ENCODE measurements at places on chromosomes 1 and 21. TPM values are rescaled to one million over a fixed set of nuclear protein-coding genes. Genes with fewer than 3 reads are reported as not detected.

GRCh38 chr1:180907313-180908055 is 5.2 kb upstream of the KIAA1614 start:
- no peaks in the 10 kb centered on the region for H3K36me3 ChIP-seq
- H3K4me3 ChIP-seq: no peak overlapping the region
- H3K4me1 ChIP-seq: peaks cover 3% of the 10 kb centered on the region
- peaks cover 5% of the 10 kb centered on the region for H3K27me3 ChIP-seq
- no peak for DNase-seq

DNA sequence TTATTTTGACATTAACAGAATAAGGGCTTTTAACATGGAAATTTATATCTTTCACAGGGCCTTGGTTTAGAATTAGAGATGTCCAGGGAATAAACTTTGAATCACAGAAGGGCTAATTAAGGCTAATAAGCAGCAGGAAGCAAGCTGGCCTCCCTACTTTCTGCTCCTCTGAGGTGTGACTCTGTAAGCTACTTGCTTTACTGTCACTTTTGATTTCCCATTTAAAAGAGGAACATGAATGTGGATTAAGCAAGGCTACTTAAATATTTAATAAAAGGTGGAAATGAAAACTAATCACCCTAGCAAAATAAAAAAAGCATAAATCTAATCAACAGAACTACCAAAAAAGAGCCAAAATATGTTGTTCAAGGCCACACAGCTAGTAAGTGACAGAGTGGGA is 28.9 kb upstream of the CD5L start:
- H3K4me1 ChIP-seq: no peaks in the 10 kb centered on the region
- no peak overlapping the region for H3K4me3 ChIP-seq
- peaks cover 21% of the 10 kb centered on the region for H3K27me3 ChIP-seq
- no peak overlapping the region for H3K27ac ChIP-seq
- H3K36me3 ChIP-seq: no peaks in the 10 kb centered on the region

- H3K27me3 ChIP-seq: no peaks in the 10 kb centered on the region
- no peaks in the 10 kb centered on the region for H3K36me3 ChIP-seq
- DNase-seq: no peak
- no peak overlapping the region for H3K4me3 ChIP-seq
- no peak overlapping the region for H3K27ac ChIP-seq
Observed at GRCh38 chr1:171298696-171299095, 15.3 kb upstream of the FMO4 start.

- DNase-seq: peak; percentile 58
- H3K4me1 ChIP-seq: peaks cover 5% of the 10 kb centered on the region
- no peaks in the 10 kb centered on the region for H3K36me3 ChIP-seq
- H3K4me3 ChIP-seq: no peak overlapping the region
- H3K27ac ChIP-seq: no peak overlapping the region
Observed at GRCh38 chr1:167294528-167294927, 73.8 kb downstream of the POU2F1 start.

DNA sequence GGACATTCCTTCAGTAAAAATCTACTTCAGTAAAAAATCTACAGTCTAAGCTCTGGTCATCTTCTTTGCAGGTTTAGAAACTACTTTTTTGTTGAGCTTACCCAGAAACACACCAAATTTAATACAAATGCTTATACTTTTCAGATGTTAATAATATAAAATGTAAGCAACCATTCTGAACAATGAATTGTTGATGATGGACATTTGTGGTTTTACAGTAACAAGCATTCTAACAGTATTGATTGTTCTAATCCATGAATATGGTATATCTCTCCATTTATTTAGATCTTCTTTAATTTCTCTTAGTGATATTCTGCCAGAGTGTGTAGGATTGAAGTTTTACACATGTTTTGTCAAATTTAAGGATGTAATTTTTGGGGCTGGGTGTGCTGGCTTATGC is 27.0 kb upstream of the SRSF10 start:
- no peaks in the 10 kb centered on the region for H3K27me3 ChIP-seq
- DNase-seq: no peak
- no peak overlapping the region for H3K27ac ChIP-seq
- no peaks in the 10 kb centered on the region for H3K36me3 ChIP-seq
- H3K4me1 ChIP-seq: peaks cover 17% of the 10 kb centered on the region

DNA sequence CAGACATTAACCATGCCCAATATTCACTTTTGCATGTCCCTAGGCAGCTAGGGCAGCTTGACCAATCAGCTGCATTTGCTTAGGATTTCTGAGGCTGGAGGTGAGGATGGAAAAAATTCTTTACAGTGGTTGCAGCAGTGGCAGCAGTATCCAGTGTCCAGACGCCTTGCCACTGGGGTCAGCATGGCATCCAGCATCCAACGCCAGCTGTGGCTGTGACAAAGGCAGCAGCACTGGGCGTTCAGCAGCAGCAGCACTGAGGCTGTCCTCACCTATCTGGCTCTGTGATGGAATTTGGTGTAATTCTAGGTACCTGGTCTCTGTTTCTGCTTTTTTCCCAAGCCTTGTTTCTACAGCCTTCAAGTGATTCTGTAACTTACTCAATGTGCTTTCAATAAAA is 15.5 kb downstream of the RHBDL2 start:
- H3K36me3 ChIP-seq: no peaks in the 10 kb centered on the region
- no peak overlapping the region for H3K4me3 ChIP-seq
- no peak overlapping the region for H3K27ac ChIP-seq
- no peaks in the 10 kb centered on the region for H3K27me3 ChIP-seq
- DNase-seq: no peak
- H3K4me1 ChIP-seq: no peaks in the 10 kb centered on the region

GRCh38 chr1:239388578-239388977 is 2.2 kb downstream of the CHRM3 start:
- H3K4me1 ChIP-seq: no peaks in the 10 kb centered on the region
- DNase-seq: no peak
- no peak overlapping the region for H3K4me3 ChIP-seq
- H3K36me3 ChIP-seq: no peaks in the 10 kb centered on the region

- H3K4me3 ChIP-seq: no peak overlapping the region
- H3K27ac ChIP-seq: no peak overlapping the region
- no peaks in the 10 kb centered on the region for H3K27me3 ChIP-seq
- DNase-seq: no peak
Observed at GRCh38 chr1:13781907-13782633, 82.1 kb downstream of the PRDM2 start.

- peaks cover 21% of the 10 kb centered on the region for H3K27me3 ChIP-seq
- H3K4me1 ChIP-seq: no peaks in the 10 kb centered on the region
- DNase-seq: no peak
- H3K27ac ChIP-seq: no peak overlapping the region
- no peaks in the 10 kb centered on the region for H3K36me3 ChIP-seq
- H3K4me3 ChIP-seq: no peak overlapping the region
Observed at GRCh38 chr1:77051425-77051824, 167.8 kb downstream of the PIGK start.

DNA sequence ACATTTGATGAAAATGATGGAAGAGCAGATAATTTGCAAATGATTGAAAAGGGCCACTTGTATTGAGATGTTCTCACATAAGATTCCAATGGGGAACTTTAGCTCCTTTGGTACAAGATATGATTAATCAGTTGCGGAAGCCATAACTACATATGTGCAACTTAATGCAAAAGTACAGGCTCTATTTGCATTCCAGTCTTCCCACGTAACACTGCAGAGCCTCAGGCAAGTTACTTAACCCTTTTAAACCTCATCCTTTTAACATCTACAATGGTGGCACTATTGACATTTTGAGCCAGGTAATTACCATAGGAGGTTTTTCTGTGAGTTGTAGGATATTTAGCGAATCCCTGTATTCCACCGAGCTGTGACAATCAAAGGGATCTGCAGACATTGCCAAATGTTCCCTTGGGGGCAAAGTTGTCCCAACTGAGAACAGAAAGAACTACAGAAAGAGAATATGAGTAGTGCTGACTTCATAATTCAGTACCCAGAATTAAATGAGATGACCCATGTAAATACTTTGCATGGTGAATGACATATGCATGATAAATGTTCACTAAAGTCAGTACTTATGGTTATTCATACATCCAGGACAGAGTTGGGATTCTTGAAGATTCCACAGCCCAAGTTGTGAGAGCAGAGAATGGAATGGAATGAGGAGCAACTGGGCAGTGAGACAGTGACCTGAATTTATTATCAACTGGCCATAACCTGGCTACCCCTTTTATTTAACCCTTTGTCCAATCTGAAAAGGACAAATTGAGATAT is 62.6 kb downstream of the SPAG17 start:
- no peak overlapping the region for H3K4me3 ChIP-seq
- no peaks in the 10 kb centered on the region for H3K36me3 ChIP-seq
- no peak overlapping the region for H3K27ac ChIP-seq
- H3K4me1 ChIP-seq: no peaks in the 10 kb centered on the region
- H3K27me3 ChIP-seq: no peaks in the 10 kb centered on the region
- DNase-seq: no peak

DNA sequence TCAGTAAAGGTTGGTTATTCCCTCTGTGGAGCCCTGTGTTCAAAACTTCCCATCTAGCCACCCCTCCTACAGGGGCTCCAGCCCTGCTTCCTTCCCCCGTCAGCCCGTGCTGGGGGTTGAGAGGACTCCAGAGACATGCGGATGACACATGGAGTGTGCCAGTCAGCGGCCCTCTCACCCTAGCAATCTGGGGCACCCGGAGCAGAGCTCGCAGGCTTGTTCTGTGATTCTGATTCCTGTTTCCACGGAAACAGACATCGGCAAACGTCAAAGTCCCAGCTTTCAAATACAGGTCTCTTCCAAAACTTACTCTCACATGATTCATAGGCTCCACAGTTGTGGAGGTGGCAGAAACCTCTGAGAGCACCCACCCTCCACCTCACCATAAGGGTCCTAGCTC is 9.8 kb upstream of the SSBP3 start:
- H3K4me3 ChIP-seq: no peak overlapping the region
- H3K4me1 ChIP-seq: no peaks in the 10 kb centered on the region
- no peak for DNase-seq
- H3K36me3 ChIP-seq: no peaks in the 10 kb centered on the region
- H3K27ac ChIP-seq: no peak overlapping the region

DNA sequence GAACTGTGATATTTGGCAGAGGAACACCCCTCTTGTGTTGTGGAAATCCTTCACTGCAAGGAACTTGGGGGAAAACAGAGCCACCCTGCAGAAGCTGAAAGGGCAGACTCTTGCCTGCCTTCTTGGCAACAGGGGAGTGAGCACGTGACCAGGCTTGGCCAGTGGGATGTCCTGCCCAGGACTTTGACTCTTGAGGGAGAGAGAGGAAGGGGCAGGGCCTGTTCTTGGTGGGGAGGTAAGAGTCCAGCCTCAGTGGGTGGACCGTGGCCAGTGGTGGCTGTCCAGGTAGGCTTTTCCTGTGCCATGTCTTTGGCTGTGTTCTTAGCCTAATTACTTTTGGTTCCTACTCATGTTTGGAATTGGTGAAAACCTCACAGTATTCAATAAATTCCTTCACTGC is 8.6 kb upstream of the AK2 start:
- H3K27ac ChIP-seq: no peak overlapping the region
- H3K4me1 ChIP-seq: peaks cover 2% of the 10 kb centered on the region
- H3K27me3 ChIP-seq: no peaks in the 10 kb centered on the region
- no peak overlapping the region for H3K4me3 ChIP-seq

- no peak overlapping the region for H3K27ac ChIP-seq
- no peak for DNase-seq
- H3K36me3 ChIP-seq: no peaks in the 10 kb centered on the region
Observed at GRCh38 chr21:33314111-33314510, 10.7 kb upstream of the IFNAR1 start.

DNA sequence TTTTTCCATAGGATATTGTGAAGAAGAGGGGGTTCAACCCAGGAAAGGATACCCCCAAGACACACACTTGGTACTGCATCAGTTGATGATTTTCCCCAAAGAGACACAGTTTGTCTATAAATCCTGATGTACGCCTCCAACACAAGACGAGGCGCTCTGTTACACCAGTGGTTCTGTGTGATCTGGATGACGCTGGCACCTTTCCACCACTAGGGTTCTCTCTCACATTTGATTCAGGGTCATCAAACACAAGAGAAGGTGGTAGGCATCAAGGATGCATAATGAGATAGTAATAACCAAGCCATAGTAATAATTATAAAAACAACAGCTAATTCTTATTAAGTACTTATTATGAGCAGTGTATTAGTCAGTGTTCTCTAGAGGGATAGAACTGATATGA is 508.8 kb upstream of the ZP4 start:
- no peak overlapping the region for H3K27ac ChIP-seq
- no peak overlapping the region for H3K4me3 ChIP-seq
- H3K36me3 ChIP-seq: no peaks in the 10 kb centered on the region
- no peaks in the 10 kb centered on the region for H3K4me1 ChIP-seq
- no peaks in the 10 kb centered on the region for H3K27me3 ChIP-seq

- no peak overlapping the region for H3K27ac ChIP-seq
- H3K27me3 ChIP-seq: no peaks in the 10 kb centered on the region
- no peak overlapping the region for H3K4me3 ChIP-seq
- DNase-seq: no peak
Observed at GRCh38 chr21:45769294-45769693, 125.8 kb downstream of the PCBP3 start.

- H3K27me3 ChIP-seq: peaks cover 5% of the 10 kb centered on the region
- no peak overlapping the region for H3K27ac ChIP-seq
- H3K4me1 ChIP-seq: no peaks in the 10 kb centered on the region
- no peak overlapping the region for H3K4me3 ChIP-seq
Observed at GRCh38 chr1:11316701-11317100, 43.7 kb downstream of the UBIAD1 start.

DNA sequence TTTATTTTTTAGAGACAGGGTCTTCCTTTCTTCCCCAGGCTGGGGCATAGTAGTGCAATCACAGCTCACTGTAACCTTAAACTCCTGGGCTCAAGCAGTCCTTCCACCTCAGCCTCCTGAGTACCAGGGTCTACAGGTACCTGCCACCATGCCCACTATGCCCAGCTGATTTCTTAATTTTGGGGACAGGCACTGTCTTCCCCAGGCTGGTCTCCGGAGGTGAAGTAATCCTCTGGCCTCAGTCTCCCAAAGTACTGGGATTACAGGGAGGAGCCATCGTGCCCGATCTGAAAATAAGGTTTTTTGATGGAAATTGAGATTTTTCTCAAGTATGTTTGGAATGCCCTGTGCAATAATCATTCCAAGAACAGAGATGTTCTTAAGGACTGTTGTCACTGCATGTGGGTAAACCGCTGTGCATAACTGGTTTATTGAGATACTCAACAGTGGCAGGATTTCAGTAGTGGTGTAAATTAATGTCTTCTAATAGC is 934 bp upstream of the MSH4 start:
- no peak overlapping the region for H3K27ac ChIP-seq
- no peak for DNase-seq
- H3K4me3 ChIP-seq: no peak overlapping the region
- H3K4me1 ChIP-seq: peaks cover 13% of the 10 kb centered on the region

- peak; percentile 27 for DNase-seq
- peak overlapping the region; percentile 55 for H3K4me3 ChIP-seq
- no peaks in the 10 kb centered on the region for H3K27me3 ChIP-seq
Observed at GRCh38 chr1:1157914-1158710, 15.6 kb upstream of the TTLL10 start.

The CCDC185 gene
- total RNA-seq: not detected

The OR2W3 gene
- not detected for total RNA-seq

The FOXO6 gene
- total RNA-seq: 6.1 TPM

The DDX59 gene
- total RNA-seq: 16.0 TPM

The FYB2 gene
- total RNA-seq: 0.47 TPM

The MYCL gene
- 2.1 TPM for total RNA-seq

The TMCC2 gene
- total RNA-seq: 2.2 TPM

The S100A6 gene
- 106 TPM for total RNA-seq

The TMIGD3 gene
- not detected for total RNA-seq

The UMODL1 gene
- not detected for total RNA-seq

The KLF17 gene
- total RNA-seq: not detected

The EPRS1 gene
- 138 TPM for total RNA-seq

The LRRC7 gene
- total RNA-seq: 0.07 TPM

The CDC20 gene
- 309 TPM for total RNA-seq
